ENCODE measurements at places on chromosomes 12 and 14.

DNA sequence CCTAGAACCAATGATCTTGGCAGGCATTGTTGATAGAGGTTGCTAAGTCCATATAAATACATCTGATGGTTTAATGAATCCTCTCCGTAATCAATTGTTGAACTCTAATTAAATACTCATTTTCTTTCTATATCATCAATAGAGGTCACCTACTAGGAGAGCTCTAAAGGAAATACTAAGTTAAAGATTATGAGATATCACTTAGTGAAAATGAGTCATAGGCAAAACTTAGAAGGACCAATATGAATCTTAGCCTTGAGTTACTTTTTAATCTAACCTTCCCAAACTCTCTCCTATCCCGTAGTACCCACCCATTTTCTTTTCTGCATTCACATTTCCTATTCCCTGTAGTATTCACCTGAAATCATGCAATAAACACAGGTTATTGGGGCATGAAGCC lies 50.2 kb downstream of the MBIP start:
- no peak for DNase-seq

GRCh38 chr12:32030676-32031075 lies 71.5 kb downstream of the RESF1 start:
- DNase-seq = no peak

GRCh38 chr12:28925719-28926376 lies 223.2 kb upstream of the FAR2 start:
- no peak for DNase-seq

- DNase-seq = no peak
These were observed 23.3 kb downstream of the CHST11 start for GRCh38 chr12:104480012-104480411.

- DNase-seq = no peak
These were observed 19.1 kb downstream of the BCL7A start for GRCh38 chr12:122040579-122041386.

DNA sequence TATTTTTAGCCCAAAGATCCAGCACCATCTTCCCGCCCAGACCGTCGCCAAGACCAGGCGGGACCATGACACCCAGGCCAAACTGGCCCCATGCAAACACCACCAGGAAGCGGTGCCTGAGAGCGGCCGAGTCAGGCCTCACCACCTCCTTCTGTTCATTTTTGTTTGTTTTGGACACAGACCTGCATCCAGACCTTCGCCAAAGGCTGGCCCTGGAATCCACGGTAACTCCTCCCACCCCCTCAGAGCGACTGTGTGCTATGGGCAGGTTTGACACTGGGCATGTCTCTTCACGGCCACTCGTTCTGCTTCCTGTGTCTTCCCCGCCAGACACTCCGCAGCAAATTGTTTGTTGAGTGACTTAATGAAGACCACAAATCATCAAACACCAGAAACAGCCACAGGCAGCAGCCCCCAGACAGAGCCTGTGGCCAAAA lies 47.1 kb downstream of the NCOR2 start:
- no peak for DNase-seq

DNA sequence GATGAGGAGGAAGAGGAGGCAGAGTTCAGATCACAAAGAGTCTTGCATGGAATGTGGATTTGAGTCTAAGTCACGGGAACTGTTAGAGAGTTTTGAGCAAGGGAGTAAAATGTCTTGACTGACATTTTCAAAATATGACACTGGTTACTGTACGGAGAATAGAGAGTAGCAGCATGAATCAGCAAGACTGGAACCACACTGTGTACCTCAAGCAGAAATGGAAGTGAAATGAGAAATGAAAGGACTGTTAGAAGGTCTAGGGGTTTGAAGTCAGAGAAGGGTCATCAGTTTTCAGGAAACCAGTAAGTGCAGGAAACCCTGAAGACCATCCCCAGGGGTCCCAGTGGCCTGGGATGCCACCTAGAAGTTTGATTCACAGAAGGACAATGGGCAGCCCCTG lies 236.3 kb downstream of the GALC start:
- no peak for DNase-seq

DNA sequence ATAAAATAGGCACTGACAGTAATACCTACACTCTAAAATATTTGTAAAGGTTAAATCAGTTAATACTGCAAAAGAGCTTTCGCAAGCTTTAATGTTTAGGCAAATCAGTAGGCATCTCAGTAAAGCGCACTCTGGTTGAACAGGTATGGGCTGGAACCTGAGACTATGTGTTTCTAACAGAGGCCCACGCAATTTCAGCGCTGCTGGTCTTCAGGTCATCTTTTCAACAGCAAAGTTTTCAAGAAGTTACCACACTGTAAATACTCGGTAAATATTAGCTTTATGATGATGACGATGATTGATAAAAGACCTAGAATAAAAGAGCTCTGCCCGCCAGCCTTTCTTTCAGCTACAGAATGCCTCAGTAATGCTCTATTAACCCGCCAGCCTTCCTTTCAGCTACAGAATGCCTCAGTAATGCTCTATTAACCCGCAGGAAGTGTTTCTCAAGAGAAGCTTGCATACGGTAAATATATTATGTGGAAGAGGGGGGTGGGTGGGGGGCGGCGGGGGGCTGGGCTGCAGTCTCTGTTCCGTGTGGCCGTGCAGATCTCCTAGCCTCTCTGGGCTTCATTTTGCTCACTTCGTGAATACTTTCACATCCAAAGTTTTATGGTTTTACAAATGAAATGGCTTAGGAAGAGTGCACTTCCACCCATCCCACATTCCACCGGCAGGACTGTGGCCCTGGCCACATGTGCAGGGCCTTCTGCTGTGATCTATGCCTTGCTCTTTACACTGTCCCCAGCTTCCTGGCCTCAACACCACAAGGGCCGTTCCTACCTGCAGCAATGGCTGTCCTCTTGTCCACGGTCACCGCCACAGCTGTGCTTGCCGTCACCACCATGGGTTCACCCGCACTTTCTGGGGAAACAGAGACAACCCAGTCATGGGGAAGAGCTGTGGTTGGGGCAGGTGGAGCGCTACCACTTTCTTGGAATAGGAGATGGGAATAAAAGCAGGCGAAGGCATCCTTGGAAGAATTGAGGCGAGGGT lies 19.9 kb downstream of the LRTM2 start:
- no peak for DNase-seq

All from CD4-positive, alpha-beta T cell (primary cell).